ENCODE measurements at places on chromosomes 2 and 18.

DNA sequence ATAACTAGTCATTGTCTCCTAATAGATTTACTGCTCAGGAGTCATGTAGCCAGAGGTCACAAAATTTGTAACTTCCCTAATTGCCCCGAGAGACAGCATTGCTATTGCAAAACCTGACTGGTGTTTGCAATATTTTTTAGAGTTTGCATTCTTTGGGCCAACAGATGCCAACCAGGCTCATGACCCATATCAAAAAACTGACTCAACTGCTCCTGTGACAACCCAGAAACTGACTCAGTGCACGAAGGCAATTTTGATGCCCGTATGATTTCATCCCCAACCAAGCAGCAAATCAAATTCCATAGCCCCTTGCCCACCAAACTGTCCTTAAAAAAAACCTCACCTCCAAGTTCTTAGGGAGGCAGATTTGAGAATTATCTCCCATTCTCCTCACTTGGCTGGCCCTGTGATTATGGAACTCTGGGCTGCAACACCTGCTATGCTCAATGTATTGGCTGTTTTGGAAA, 951.3 kb downstream of the TSN start:
- no peak for DNase-seq

DNA sequence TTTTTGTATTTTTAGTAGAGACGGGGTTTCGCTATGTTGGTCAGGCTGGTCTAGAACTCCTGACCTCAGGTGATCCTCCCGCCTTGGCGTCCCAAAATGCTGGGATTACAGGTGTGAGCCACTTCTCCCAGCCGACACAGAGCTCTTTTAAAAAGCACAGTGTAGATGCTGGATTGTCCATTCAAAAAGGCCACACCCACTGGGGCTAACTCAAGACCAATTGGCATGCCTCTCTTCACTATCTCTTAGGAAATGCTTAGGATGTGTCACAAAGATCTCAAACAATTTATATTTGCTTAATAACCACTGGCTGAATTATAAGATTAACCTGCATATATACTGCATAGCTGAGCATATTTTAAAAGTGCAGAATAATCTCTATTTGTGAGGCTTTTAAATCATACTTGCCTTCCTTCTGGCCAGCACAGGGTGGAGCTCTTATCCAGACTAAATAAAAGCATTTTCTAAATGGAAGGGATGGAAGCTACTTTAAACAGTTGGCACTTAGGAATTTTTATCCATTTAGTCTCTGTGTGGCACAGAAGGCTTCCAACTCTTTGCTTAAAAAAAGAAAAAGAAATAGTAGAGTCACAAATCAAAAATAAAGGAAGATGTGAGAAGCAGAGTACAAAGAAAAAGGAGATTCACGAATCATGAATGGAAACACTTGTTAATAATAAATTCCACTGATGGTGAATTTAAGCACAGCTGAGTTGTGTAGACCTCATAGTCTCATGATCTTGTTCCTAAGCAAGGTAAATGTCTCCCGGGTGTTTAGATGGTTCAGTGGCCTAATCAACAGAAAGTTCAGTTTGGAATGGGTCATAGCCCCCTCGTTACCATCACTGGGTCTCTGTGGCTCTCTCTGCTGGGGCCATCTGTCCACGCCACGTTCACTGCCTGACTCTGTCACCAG, 22.4 kb downstream of the CRYGD start:
- DNase-seq, result no peak

GRCh38 chr2:206512999-206513398, 69.7 kb downstream of the ADAM23 start:
- DNase-seq, result no peak

DNA sequence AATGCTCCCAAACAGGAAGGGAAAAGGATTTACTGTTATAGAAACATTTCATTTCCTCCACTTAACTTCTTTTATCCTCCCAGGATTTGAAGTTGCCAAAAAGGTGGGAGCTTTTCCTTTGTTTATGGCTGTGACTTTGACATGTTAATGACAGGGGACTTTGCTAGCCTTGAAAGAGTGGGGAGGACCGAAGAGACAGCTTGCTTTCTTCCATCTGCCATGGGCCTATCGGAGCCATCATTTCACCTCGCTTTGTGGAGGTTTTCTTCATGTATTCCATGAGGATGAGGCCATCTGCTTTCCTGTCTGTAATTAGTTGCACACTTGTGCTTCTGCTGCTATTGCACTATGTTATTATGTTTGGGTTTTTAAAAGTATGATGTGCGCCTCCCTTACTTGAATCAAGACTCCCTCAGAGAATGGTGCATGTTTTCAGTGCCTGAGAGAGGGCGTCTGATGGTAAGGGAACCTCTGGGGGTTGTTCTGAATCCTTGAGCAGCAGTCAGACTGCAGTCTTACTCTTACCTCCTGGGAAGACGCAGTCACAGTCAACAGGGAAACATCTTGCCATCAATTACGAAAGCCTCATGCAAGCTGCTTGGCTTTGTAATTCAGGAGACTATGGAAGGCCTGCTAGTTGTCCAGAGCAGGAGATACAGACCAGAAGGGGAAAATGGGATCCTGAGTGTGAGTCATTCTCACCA, 173.3 kb upstream of the MGAT5 start:
- DNase-seq, result peak; percentile 44

DNA sequence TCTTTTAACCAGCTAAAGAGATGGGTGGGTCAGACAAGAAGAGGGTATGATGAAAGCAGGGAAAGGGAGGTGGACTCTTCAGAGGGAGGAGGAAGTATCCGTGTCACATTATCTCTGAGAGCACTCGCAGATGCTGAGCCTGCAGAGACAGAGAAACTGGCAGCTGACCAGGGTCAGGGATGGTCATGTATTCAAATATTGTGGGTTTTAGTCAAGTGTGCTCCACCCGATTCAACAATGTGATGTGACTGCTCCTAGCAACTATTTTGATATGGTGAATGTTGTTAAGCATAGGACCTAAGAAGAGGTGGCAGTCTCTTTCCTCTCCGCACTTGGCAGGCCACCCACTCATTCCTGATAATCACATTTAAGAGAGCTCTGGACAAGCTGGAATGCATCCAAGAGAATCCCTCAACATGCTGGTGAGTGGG, 1.3 kb upstream of the CLIP4 start:
- DNase-seq, result no peak

DNA sequence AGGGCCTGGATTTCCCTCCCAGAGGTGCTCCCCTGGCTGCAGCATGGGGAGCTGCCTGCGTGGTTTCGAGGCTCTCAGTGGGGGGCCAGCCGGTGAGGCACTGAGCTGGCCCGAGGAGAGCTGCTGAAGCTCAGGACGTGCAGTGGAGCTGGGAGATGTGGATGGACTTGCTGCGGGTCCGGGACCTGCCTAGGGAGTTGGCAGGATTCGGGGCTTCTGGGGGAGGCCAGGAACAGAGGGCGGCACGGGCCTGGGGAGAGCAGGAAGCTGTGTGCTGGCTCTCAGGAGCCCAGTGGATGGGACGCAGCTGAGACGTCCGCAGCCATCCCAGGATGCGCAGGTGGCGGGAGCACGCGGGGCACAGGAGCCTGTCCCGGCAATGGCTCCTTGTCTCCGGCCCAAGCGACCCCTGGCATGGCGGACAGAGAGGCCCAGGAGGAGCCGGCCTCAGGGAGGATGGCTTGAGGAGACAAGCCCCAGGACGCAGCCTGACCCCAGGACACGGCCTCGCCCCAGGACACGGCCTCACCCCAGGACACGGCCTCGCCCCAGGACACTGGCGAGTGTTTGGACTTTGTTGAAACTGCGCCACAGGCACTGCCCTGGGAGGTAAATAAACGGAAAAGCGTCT, 116.1 kb downstream of the NFATC1 start:
- DNase-seq, result peak; percentile 11

DNA sequence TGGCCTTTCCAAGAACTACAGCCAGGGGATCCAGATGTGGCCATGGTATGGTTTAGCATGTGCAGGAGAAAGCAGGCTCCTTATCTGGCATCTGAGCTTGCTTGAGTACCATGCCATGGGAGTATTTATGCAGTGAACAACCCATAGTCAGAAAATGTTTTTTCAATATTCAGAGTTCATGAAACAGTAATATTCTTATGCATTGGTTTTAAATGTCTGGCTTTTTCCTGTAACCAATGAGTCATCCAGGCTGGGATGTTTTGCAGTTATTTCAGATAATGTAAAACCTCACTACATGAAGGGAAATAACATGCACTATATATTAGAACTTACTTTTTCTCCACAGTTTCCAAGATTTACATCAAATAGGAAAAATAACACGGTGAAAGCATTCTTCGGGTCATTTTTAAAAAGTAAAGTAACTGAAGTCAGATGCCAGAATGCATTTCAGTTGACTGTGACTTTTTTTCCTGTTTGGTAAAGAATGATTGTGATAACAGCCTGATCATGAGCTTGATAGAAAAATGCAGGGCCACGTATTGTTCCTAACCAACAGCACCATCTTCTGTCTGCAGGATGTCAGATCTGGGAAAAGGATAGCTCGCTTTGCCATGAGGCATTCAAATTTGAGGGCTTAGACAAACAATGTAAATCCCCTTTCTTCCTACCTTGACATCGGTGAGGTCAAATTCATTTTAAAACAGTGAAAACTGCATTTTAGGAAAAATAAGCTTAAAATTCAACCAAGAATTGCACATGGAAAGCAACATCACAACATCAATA, 152.8 kb downstream of the DSC3 start:
- no peak for DNase-seq

- DNase-seq, result no peak
Observed at GRCh38 chr2:66849153-66849755, 414.3 kb downstream of the MEIS1 start.

DNA sequence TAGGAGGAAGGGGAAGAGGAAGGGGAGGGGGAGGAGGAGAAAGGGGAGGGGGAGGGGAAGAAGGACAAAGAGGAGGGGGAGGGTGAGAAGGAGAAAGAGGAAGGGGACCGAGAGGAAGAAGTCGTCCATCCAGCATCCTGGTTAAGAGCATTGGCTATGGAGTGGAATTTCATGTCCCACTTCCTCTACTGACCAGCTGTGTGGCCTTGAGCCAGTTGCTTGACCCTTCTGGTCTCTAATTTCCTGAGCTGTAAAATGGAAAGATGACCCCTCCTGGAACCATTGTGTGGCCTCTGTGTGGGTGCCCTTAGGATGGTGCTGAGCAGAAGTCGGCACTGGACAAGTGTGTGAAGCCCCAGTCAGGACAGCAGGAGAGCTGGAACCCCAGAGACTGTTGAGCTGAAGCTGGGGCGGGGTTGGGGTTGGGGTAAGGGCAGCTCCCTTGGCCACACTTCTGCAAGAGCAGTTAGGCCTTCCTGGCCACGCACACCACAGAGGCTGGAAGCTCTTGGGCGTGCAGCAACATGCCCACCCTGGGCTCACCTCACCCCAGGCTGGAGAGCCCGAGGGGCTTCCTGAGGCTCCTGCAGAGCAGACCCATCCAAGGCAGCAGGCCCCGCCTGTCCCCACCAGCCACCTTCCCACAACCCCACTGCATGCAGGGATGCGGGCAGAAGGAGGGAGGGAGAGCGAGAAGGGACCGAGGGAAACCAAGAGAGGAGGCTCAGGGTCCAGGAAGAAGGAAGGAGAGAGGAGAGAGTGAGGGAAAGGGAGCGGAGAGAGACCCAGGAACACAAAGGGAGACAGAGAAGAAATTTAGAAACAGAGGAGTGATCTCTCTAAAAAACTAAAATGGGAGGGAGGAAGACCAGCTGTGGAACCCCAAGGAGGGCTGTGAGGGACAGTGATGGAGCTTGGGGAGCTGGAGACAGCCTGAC, 16.2 kb downstream of the ADRA2B start:
- peak; percentile 12 for DNase-seq

DNA sequence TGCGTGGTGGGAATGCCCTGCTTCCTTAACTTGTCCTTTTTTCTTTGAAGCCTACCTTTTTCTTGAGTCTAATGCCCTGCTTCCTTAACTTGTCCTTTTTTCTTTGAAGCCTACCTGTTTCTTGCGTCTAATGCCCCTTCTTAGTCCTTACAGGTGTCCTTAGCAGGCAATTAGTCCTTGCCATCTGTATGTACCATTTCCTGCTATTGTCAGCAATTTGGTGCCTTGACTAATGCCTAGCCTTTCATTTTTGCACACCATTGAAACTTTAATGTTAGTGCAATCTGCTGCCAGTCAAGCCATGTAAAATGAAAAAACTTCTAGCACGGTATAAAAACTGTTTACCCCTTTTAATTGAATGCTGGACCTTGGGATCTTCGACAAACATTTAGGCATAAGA, 4.3 kb downstream of the KDM3A start:
- no peak for DNase-seq

- no peak for DNase-seq
Observed at GRCh38 chr2:53886406-53887280, 26.9 kb upstream of the GPR75 start.

DNA sequence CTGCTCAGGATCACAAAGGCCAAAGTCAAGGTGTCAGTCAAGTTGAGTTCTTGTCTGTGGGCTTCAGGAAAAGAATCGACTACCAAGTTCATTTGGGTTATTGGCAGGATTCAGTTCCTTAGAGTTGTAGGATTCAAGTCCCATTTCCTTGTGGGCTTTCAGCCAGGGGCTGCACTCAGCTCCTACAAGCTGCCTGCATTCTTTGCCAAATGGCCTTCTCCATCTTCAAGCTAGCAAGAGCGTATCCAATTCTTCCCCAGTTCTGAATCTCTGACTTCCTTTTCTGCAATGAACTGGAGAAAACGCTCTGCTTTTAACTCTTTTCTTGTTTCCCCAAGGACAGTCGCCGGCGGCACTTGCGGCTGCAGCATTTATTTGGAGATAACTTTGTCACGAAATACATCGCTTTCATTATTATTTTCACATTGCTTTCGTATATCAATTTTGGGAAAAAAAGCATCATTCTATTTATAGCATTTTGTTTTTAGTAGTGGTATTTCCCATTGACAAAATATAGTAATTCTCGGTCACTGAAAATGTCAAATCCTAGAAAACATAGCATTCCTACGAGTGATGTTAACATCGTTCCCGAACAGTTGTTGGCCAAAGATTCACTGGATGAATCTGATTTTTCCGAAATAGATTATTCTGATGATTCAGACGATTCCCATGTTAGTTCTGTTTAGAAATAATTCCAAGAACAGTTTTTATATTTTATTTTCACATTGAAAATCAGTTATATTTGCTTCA, 59.6 kb upstream of the SERPINE2 start:
- DNase-seq, result peak; percentile 86

DNA sequence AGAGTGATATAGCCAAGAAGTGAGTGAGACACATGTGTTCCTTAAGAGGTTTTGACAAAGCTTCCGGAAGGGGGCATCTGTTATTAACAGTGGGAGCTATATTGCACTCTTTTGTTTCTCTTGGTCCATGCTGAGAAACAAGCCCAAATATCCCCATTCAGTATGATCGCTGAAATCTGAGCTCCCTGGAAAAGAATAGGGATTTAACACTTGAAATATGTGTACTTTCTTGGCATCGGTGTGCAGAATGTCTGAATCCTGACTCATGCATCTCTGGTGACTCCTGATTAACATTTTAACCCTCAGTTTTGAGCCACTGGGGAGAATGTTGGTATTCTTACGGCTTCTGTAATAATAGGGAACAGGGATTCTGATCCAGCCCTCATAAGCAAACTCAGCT, 448.1 kb downstream of the TSN start:
- DNase-seq, result peak; percentile 55

GRCh38 chr18:60246606-60247005, 126.0 kb downstream of the MC4R start:
- DNase-seq, result no peak

GRCh38 chr2:5742126-5742525, 49.9 kb downstream of the SOX11 start:
- no peak for DNase-seq
